ENCODE measurements at places on chromosomes 16 and 17.

DNA sequence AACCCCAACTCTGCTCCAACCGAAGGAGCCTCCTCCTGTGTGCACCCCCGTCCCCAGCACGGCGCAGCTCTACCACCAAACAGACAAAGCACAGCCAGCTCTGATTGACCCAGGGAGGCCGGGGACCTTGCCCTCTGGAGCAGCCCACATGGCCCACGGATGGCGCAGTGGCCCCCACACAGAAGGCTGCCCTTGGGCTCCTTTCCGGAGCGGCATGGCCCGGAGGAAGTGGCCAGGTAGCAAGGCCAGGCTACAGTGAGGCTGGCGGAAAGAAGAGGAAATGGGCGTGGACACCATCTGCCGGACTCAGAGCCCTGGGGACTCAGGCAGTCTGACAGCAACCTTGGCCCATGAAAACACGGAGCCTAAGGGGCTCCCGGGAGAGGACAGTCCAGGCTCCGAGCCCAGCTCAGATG is 19.9 kb upstream of the ZC3H18 start:
- DNase-seq = no peak

DNA sequence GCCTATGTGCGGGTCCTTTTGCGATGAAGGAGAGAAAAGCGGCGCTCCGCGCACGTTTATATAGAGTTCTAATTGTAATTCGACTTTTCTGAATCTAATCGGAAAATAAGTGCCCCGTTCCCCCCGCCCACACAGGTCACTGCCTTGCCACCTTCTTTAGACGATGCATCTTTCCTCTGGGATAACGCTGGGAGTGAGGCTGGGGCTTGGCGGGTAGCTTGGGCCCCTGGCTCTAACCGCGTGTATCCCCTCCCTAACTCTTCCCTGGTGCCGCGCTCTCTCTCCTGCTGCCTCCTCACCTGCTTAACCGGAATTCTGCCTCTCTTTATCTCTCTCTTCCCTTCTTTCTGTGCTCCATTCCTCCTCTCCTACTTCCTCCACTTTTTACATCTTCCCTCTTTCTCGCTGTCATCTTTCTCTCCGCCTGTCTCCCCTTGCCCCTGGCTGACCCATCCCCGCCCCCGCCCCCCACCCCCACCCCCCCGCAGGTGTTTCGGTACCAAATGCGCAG is 2.6 kb downstream of the LHX1 start:
- no peak for DNase-seq

GRCh38 chr17:41785091-41785858 is 1.2 kb downstream of the JUP start:
- no peak for DNase-seq

- peak; percentile 12 for DNase-seq
Measured at GRCh38 chr17:5877948-5878347, 192.2 kb upstream of the WSCD1 start.

DNA sequence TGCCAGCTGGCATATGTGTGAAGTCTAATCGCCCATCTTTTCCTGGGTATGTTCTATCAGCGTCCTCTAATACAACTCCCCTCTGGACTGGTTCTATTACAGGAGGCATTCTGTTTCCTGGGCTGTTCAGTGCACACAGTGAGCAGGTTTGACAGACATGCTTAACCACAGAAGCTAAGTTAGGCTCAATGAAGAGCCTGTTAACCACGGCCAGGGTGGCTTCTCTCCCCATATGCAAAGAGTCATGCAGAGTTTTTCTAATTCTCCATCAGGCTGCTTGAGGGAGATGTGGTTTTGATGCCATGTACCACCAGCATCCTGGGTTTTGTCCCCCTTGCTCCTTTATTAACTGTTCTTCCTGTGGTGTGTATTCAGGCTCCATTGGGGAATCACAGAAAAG is 57.2 kb upstream of the ALOX12 start:
- no peak for DNase-seq

DNA sequence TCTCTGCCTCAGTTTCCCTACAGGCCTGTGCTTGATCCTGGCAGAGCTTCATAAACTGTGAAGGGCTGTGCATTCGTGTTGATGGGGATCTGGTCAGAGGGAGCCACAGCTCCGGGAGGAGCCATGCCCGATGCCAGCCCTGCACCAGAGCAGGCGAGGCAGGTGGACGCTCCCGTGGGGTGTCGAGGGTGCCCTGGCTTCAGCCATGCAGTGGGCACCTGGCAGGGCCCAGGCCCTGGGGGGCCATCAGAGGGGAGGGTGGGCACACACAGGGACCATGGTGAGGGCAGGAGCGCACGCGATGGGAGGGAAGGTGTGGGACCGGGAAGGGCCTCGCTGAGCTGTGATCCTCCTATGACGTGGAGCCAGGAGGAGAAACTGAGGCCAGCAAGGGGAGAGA is 22.0 kb downstream of the ZFPM1 start:
- no peak for DNase-seq

Measured in substantia nigra (tissue), 51 donors.